ENCODE measurements at places on chromosomes 1 and 21.
A peak's percentile ranks its signal among the peaks of the same experiment; 100 is the strongest.

GRCh38 chr1:3152143-3152542 lies 83.1 kb downstream of the PRDM16 start:
- no peak for DNase-seq

DNA sequence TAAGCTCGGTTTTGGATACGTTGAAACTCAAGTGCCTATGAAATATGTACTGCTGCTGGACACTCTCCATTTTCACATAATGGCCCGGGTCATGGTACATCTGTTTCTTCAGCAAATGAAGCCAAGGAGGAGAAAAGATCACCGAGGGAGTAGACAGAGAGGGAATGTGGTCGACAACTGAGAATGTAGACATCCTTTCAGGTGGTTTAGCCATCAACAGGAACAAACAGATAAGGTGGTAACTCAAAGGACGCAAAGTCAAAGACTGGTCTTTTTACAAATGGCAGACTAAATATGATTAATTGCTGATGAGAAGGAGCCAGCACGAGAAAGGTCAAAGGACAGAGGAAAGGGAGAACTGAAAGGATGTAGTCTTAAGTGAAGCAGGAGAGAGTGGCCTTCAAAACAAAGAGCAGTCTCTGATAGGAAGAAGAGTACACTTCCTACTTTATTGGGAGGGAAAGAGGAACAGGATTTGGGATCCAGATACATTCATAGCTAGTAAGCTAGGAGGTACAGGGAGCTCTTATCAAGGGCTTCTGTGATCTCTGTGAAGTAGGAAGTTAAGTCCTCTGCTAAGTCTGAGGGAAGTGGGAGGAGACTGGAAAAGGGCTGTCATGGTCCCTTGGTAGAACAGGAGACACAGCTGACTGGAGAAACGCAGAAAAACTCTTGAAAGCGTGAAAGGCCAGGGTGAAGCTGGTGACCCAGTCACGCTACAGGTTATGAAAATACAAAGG lies 28.3 kb downstream of the NUP133 start:
- no peak for DNase-seq

DNA sequence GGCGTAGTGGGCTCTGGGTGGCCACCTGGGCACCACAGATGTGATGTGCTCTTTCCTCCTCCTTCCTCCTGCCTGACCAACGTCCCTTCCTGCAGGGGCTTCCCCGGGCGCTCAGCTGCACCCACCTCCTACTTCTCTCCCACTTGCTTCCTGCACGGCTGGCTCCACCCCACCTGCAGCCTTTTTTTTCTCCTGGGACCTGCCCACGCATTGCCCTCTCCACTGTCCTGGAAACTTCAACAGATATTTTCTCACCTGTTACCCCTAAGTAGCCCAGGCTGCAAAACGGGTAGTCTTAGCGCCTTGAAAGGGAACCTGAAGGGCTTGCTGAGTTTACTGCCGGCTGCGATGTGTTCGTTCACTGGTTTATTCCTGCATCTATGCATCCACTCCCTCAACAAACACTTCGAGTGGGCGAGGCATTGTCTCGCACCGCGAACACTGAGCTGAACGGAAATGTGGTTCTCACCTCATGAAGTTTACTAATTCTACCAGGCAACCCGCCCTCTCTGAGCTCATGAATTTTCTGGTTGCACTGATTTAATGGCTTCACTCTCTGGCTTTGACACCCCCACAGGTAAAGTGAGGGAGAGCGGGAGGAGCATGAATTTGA lies 23.6 kb downstream of the ZBTB18 start:
- DNase-seq: peak; percentile 52

DNA sequence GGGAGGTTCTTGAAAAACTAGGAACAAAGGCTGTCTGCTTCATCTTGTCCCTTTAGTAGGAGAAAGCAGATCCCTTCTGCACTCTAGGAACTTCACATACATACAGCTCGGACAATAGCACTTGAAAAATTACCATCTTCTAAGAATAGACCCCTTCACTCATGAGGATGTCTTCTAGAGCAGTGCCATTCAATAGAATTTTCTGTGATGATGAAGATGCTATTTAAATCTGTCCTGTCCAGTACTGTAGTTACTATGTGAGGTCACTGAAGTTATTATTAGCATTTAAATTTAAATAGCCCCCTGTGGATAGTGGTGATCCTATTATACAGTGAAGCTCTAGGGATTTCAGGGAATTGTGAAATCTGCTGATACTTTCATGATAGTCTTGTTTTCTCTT lies 46.4 kb upstream of the RAB3GAP2 start:
- DNase-seq: no peak

- DNase-seq: no peak
These were observed 15.8 kb upstream of the DIP2A start for GRCh38 chr21:46442938-46443337.

DNA sequence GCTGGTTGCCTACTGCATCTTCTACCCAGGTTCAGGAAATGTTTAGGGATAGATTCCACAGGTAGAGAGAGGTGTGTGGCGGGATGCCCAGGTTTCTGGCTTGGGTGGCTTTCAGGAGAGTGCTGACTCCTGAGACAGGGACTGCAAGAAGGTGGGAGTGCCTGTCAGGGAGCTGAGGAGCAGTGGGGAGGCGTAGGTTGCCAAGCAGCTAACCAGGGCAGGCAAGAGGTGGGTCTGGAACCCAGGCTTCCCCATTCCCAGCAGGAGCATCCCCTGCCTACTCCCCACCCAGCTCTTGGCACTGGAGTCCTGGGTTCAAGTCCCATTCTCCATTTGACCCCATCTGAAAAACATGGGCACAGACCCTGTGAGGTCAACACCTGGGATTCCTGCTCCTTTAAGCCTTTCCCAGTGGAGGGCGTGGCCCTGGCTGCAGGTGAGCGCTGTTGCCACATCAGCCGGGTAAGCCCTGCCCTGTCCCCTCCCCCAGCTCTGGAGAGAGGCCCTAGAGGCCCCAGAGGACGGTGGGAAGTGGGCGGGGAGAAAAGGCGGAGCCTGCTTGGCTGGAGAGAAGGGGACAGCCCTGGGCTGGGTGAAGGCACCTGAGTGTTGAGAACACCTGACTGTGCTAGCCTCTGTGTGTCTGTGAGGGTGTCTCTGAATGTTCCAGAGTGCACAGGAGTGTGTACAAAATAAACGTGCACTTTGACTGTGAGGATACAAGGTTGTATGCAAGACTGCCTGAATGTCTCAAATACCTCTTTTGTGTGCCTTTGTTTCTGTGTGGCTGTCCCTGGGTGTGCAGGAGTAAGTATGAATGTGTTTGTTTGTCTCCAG lies 14.0 kb upstream of the SYNC start:
- peak; percentile 62 for DNase-seq

DNA sequence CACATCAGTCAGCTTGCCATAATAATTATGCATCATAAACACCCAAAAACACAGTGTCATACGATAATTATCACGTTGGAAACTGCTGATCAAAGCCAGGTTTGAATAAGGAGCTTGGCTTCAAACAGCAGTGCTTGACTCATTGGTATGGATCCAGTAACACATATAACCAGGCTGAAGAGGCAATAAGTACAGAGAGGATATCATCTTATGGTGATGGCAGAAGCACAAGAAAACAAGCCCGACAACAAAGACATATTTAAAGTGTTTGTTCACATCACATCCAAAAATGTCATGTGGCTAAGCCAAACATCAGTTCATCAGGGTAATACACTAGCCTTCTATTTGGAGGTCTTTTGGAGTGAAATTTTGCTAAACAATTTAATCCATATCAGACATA lies 389.7 kb downstream of the NCAM2 start:
- DNase-seq: no peak

DNA sequence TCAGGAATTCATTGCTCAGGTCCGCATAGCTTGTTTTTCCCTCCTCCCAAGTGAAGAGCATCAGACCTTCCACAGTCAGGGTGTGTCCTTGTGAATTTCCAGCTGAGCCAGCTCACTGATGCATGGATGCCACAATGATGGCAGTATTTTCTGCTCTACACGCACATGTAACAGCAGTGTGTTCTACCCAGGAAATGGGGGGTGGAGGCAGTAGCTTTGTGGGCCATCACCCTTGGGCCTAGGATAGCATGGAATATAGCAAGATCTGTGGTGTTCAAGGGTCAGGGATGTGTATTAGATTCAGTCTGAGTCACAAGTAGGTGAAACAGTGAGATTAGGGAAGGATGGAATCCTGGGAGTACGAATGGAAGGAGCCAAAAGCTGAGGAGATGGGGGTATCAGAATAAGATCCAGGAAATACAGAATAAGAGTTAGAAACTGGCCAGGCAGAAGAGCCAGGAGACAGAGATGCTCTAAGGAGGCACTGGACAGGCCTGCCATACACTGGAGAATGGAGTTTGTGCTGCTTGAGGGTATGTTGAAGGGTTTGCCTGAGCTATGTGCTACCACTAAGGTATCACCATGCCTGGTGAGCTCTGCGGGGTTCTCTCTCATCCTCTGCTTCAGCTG lies 90.6 kb upstream of the CNIH3 start:
- DNase-seq: no peak

DNA sequence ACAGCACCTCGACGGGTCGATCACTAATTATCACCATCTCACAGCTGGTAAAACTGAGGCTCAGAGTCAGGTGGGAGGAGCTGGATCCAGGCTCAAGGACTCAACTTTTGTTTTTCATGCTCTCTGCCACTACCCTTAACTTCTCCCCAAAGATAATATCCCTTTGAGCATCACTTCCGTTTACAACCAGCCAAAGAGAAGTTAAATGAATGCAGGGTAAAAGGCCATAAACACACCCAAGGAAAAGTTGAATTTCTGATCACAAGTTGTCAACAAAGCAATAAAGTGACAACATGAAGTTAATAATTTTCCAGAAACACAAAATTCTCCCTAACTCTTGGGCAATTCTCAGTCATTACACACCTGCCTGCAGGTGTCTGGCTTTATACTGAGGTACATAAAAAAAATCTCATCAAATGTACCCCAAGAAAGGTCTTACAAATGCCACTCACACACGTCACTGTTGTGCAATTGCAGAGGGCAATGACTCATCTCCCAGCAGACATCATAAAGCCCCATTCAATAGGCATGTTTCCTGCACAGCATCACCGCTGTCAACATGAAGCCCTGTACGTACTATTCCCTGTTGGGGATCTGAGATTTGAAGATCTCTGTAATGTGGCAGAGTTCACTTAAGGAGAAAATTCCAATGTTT lies 3.4 kb downstream of the OR2T11 start:
- DNase-seq: no peak

- no peak for DNase-seq
These were observed 633.7 kb downstream of the USP25 start for GRCh38 chr21:16363518-16363917.

DNA sequence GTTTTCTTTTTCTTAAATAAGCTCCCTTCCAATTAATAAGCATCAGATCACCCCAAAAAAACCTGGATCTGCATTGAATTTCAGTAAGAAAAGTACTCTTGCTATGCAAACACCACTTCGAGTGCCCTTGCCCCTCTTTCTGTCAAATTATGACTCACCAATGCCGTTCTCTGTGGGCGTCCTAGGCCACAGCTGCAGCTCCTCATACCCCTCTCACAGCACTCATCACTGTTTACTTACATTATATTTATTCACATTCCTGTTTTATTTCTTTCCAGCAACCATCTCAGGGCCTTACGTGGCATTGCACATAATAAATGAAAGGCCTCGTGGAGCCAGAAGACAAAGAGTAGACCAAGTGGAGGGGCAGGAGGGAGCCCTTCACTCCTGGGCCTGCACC lies 99.1 kb upstream of the CTTNBP2NL start:
- no peak for DNase-seq

- DNase-seq: no peak
These were observed 282.5 kb upstream of the PLXNA2 start for GRCh38 chr1:208526613-208527125.

DNA sequence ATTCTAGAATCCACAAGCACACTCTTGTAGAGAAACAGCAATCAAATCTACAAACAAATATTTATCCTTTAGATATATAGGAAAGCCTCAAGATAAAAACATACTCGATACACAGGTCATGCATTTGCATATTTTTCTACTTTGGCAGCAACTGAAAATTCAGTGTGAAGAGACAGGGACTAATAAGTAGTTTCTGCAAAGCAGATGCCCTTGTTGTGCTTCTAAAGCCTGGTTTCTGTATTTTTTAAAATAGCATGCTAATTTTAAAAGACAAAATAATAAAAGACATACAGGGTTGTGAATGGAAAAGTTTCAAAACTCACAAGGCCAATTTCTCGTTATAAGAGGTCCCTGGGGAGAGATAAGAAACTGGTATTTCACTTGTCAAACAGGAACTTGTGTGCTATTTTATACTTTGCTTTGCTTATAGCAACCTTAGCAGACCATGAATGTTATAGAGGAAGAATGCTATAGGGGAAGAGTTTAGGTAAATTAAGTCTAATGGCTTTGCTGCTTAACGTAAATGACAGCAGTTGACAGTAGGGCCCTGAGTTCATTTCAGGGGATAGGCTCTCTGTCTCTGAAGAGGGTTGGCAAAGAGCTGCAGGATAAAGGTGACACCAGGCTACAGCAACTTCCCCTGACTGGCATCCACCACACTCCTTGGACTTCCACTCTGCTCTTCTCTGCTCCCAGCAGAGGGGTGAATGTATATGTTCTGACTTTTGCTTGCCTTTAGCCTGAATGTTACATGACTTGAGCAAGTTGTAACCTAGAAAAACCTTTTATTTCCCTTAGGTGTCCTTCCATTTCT lies 9.4 kb upstream of the RGS13 start:
- DNase-seq: no peak

DNA sequence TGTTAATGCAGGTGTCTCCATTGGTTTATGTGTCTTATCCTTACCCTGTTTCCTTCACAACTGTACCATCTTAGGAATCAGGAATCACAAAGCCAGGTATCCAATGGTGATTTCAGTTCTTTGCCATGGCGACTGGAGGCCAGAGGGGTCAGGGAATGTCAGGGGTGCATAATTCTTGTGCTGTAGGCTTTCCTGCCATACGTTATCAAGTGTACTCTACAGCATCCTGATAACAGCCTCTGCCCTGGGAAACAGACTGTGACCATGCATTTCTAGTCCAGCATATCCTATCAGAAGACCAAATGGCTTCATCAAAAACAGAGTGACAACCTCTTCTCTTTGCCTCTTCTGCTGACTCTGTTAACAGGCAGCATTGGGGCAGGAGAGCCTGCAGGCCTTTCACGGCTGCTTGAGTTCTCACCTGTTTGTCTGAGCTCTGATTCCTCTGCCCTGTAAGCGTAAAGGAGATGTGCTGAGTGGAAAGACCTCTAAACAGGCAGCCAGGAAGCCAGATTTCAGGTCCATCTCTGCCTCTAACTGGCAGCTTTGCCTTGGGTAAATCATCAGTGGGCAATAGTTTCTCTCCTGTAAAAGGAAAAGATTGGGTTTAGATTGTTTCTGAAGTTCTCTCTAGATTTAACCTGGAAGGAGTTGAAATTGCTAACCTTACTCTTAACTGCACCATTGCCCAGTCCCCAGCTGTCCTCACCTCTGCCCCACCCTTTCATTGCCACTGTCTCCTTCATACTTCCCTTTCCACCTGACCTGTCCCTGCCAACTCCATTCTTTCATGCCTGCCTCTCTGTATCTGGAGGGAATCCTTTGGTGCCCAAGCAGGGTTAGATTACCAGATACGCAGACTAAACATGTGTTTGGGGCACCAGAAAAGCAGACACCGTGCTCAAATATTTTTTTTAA lies 80.2 kb downstream of the LRRC8D start:
- no peak for DNase-seq
